Fibroblast of villous mesenchyme (primary cell): ENCODE measurements at places on chromosomes 1 and 21. TPM values are rescaled to one million over a fixed set of nuclear protein-coding genes. Genes with fewer than 3 reads are reported as not detected.

Gene RAB7B
- total RNA-seq = 4.2 and 5.2 TPM in 2 replicates

Gene NRIP1
- total RNA-seq = 46.1 and 56.6 TPM in 2 replicates

Gene LCA5L
- total RNA-seq = 0.86 and 0.97 TPM in 2 replicates

Gene OR2G6
- total RNA-seq = not detected in 2 replicates

Gene TSPAN1
- total RNA-seq = 0.32 and 0.43 TPM in 2 replicates

Gene DNM3
- 1.9 and 2.2 TPM in 2 replicates for total RNA-seq

Gene HNRNPCL1
- total RNA-seq = not detected in 2 replicates
